NCI-H1048 (cell line): ENCODE measurements at places on chromosomes 5 and 9.
A peak's percentile ranks its signal among the peaks of the same experiment; 100 is the strongest.

GRCh38 chr9:2916382-2916985 lies 72.6 kb upstream of the PUM3 start:
- DNase-seq, result no peak

GRCh38 chr9:133774799-133775198 lies 36.6 kb upstream of the SARDH start:
- DNase-seq, result no peak

DNA sequence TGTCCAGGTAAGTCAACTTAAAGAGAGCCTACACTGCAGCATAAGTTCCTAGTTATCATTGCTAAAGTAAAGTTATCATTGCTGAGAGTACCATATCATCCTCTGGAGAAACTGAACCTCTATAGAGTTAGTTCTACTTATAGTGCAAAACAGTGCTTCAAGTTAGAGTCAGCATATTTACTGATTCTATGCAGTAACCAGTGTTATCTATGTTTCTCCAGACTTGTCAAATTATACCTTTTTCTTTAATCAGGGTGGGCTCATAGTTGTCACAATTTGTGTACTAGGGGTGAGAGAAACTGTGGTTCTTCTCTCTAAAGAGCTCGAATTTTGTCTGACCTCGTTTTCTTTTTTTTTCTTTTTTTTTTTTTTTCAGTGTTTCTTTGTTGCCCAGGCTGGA lies 79.6 kb downstream of the ANXA2R start:
- no peak for DNase-seq

- DNase-seq, result no peak
Measured at GRCh38 chr9:38355517-38356120, 36.9 kb upstream of the ALDH1B1 start.

DNA sequence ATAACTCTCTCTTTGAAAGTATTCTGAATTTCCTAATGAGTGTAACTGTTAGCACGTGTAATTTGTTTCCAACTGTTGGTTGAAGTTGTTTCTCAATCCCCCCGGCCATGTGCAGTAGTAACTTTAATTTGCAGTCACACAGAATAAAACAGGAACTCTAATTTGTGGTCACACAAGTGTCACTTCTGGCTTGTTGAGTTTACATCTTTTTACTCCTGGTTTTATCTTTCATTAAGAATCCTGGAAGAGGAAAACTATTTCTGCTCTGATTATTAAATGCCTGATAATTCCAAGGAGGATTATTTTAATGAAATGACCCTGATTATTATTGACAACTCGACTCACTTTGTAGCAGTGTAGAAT lies 1.2 kb downstream of the SCAMP1 start:
- DNase-seq, result no peak

GRCh38 chr5:167143716-167144115 lies 1147.7 kb upstream of the WWC1 start:
- no peak for DNase-seq

GRCh38 chr5:132525299-132525724 lies 18.0 kb downstream of the IL5 start:
- DNase-seq, result no peak

GRCh38 chr5:16178745-16179372 lies 732 bp downstream of the MARCHF11 start:
- DNase-seq, result peak; percentile 34
